ENCODE measurements at places on chromosomes 1 and 21.

DNA sequence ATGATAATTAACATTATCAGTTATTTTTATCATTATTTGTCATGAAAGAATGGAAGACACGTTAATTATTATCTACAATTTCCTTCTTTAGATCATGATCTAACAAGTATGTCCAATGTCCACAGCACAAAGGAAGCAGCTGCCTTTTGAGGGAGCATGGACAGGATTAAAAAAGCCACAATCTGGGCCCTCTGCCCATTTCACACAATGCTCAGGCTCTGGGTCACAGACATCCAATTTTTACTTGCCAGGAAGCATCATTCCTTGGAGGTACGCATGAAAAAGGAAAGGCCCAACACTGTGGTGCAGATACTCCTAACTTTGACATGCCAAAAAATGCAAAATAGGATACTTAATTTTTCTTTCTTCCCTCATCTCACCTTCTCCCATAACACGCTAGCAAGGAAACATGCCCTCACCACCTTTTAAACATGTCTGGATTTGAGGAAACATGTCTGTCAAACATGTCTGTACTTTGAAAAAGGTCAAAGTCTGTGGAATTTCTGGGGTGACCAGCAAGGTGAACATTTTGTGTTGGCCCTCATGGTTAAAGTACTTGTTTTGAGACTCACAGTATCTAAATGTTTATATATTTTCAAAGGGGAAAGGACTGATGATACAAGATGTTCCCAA lies 40.0 kb downstream of the GADD45A start:
- DNase-seq = no peak

DNA sequence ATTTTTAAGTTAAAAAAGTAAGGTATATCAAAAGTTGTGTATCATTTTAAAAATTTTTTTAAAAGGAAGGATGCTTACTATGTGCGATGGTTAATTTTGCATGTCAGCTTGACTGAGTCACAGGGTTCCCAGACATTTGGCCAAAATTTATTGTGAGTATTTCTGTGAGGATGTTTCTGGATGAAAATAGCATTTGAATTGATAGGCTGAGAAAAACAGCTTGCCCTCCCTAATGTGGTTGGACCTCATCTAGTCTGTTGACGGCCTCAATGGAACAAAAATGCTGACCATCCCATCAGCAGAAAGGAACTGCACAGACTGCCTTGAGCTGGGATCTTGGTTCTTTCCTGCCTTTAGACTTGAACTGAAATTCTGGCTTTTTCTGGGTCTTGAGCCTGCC lies 724.5 kb downstream of the NCAM2 start:
- DNase-seq = no peak

GRCh38 chr1:229940684-229941083 lies 126.4 kb upstream of the GALNT2 start:
- no peak for DNase-seq

DNA sequence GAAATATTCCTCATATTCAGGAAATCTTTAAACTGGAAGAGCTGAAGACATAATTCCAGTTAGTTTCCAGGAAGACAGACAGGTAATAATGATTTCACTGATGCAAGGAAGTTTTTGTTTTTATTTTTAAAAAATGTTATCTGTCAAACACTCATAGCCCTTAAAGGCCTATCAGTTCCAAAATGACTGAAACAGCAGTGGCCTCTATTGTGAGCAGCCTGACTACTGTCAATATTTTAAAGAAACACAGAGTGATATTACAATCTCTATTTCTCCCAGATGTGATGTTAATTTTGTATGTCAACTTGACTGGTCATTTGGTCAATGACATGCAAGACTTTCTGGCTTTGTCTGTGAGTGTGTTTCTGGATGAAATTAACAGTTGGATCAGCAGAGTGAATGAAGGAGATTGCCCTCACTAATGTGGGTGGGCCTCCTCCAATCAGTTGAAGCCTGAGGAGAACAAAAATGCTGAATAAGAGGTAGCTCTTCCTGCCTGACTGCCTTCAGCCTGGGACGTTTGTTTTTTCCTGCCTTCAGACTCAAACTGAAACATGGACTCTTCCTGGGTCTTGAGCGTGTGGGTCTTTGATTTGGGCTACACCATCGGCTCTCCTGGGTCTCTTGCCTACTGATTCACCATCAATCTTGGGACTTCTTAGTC lies 31.3 kb upstream of the SLC30A10 start:
- DNase-seq = no peak

DNA sequence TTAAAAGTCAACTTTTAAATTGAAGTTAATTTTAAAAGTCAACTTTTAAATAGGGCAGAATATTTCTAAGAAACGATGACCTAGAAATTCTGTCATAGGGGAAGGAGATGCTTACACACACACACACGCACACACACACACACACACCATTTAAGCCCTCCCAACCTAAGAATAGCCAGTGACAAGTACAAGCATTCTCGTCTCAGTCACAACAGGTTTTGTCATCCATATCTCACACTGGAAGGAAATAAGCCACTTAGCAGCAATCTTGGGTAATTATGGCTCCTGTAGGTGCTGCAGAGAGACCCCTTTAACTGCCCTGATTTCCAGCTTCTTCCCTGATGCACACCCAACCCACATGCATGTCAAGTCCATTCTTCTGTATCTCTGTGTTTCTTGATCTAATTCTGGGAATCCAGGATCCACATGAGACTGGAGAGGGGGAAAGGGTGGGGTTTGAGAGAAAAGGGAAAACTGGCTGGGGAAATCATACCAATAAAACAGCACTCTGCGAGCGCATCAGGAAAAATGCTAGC lies 338.1 kb downstream of the PAPPA2 start:
- DNase-seq = no peak

DNA sequence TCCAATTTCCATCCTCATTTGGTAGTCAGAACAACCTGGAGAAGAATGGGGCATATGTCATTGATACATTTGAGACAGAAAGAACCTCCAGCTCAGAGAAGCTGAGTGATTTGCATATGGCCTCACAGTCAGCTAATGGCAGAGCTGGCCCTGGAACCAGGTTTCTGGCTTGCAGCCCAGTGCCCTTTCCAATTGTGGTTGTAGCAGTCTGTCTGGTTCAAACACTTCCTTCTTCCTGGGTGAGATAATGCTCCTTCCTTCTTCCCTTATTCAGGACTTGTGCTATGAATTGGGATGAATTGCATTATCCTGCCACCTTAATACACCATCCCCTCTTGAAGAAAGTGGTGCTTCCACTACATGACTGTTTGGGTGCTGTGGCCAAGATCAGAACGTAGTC lies 24.2 kb downstream of the SLC5A9 start:
- no peak for DNase-seq

DNA sequence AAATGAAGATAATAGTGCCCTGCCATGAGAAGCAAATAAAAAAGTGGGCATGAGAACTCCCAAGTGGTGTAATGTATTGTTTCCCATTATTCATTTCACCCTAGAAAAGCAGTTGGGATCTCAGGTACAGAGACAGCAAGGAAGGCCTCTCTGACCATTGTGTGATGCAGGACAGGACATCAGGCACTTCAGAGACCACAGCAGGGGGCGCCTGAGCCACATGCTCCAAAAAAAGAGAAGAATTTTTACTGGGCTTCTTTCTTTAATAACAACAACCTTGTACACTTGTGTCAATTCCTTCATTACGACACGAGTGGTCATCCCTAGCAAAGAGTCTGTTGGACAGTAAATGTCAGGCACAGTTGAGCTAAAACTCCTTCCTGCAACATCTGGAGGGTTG lies 533.3 kb downstream of the OMA1 start:
- DNase-seq = no peak

GRCh38 chr1:6353619-6353954 lies 40.0 kb downstream of the ACOT7 start:
- DNase-seq = no peak

GRCh38 chr1:221880182-221880581 lies 138.3 kb upstream of the DUSP10 start:
- no peak for DNase-seq

DNA sequence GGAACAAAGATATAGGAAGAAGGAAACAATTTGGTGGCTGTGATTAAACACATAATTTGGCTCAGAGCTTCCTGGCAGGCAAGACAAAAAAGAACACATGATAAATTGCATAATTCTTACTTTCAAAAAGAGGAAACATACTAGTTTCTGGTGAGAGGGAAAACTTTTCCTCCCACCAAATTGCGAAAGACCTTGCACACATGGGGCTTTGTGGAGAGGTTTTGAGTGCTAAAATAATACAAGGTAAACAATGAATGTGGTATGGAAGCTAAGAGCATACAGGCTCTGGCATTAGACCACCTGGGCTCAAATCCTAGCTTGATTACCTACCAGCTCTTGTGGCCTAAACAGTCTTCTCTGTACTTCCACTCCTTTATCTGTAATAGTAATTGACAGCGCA lies 140.2 kb upstream of the HOOK1 start:
- no peak for DNase-seq

DNA sequence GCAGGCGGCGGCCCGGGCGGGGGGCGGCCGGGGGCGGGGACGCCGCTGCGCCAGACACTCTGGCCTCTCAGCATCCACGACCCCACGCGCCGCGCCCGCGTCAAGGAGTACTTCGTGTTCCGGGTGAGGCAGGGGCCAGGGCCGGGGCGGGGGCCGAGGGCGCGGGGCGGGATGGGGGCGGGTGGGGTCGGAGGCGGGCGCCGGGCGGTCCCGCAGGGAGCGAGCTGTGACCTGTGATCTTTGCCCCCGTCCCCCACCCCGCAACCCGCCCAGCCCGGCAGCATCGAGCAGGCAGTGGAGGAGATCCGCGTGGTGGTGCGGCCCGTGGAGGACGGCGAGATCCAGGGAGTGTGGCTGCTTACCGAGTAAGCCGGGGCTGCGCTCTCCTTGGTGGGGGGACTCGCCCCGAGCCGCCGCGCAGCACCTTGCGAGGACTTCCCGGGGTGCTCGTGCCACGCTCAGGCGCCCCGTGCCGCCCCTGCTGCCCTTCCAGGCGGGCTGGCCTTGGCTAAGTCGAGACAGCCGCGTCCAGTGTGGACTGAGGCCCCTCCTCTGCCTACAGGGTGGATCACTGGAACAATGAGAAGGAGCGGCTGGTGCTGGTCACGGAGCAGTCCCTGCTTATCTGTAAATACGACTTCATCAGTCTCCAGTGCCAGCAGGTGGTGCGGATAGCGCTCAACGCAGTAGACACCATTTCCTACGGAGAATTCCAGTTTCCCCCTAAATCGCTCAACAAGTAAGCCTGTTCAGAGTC lies 514 bp downstream of the TPRG1L start:
- DNase-seq = no peak

DNA sequence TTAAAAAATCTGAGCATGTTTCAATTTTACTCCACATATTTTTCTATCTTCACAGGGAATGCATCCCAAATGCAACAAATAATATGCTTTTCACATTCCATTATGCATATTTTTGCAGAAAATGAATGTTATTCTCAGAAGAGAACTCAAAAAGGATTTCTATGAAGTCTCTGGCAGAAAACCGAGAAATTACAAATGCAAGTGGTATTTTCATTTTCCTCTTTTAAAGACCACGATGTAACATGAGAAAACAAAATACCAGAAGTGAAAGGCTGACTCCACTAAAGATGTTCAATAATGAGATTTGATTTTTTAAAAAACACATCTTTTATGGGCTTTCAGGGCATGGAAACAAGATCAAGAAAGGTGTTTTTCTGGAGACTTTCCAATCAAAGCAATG lies 5.0 kb upstream of the PDC start:
- no peak for DNase-seq

GRCh38 chr1:174413632-174414031 lies 34.1 kb upstream of the GPR52 start:
- DNase-seq = no peak

DNA sequence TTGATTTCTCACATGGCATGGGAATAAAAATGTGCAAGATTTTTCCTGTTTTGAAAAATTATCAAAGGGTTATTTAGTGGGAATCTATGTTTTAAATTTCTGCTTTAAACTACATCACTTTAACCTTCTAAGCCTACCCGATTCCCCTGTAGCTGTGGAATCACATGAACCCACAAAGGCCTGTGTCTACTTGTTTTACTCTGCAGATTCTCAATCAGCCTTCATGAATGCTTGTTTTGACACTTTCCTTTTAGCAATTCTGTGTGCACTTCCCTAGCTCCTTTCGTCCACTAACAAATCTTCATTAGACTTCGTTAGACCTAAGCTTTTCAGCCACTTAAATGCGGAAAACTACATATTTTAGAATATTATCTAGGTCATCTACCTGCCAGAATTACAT lies 56.0 kb upstream of the C1orf21 start:
- no peak for DNase-seq

DNA sequence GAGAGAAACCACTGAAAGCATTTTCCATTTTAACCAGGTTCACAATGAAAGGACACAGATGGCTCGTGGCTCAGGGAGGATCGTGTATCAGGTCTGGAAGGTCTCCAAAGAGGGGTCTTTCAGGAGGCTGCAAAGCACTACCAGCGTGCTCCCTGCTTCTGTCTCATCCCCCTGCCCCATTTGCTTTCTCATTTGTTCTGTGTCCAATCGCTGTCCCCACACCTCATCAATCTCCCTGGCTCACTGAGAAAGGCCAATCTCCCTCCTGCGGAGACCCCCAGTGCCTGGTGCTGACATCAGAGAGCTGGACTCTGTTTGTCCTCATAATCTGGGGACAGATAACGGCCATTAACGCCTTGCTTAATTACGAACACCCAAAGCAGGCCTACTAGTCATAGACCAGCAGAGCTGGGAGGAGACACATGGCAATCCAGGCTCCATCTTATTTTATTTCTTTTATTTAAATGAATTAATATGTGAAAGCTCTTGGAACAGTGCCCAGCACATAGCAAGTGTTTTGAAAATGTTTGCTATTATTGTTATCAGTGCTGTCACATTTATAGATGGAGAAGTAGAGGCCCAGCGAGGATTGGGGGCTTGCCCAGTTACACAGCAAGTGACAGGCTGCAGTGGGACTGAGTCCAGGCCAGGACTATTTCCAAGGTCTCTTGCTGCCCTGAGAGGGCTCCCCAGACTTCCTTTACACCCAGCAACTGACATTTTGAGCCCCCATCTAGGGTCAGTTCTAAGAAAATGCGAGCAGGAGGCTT lies 341.0 kb upstream of the USP24 start:
- no peak for DNase-seq
